ENCODE measurements at places on chromosomes 1 and 21. TPM values are rescaled to one million over a fixed set of nuclear protein-coding genes. Genes with fewer than 3 reads are reported as not detected.

The KCNC4 gene
- 3.1 TPM for polyA plus RNA-seq

- DNase-seq, result no peak
Measured at GRCh38 chr1:147611586-147611985, 58.7 kb downstream of the ACP6 start.

GRCh38 chr1:159600894-159601293 is 13.3 kb downstream of the APCS start:
- DNase-seq, result no peak

DNA sequence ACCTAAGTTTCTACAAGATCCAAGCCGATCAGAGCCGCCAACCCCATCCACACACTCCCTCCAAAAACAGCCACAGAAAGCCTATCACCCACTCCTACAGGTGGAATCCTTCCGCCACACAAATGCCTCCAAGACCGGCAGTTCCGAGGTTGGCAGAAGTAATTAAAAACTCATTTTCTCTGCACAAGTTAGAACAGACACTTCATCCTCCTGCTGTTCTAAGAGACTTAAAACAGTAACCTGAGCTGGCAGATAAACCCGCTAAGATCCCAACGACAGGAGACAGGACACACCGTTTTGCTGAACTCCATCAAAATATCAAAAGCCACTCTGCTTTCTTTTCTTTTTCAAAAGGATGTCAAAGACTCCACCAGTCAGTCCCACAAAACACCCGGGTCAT is 2.8 kb downstream of the SSBP3 start:
- DNase-seq, result no peak

GRCh38 chr1:221778535-221779142 is 36.8 kb upstream of the DUSP10 start:
- DNase-seq, result no peak

- DNase-seq, result no peak
Measured at GRCh38 chr21:37153196-37153934, 80.3 kb downstream of the TTC3 start.

DNA sequence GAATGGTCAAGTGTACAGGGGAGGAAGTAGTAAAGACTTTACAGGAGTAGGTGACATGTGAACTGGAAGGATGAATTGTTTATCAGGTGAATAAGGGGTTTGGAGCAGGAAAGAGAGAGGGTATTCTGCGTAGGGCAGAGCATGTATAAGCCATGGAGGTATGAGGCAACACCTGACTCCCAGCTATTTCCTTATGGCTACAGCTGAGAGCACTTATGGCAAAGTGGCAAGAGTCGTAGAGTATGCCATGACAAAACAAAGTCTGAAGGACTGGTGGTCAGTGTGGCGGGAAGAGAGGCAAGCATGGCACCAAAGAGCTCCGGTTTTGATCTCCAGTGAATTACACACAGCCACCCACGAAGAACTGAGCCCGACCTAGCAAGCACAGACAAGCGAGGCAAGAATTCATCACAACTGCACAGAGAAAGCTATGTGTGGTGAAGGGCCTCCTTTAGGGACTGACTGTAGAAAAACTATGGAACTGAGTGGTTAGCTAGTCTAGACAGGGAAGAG is 9.0 kb upstream of the ELOVL1 start:
- no peak for DNase-seq

DNA sequence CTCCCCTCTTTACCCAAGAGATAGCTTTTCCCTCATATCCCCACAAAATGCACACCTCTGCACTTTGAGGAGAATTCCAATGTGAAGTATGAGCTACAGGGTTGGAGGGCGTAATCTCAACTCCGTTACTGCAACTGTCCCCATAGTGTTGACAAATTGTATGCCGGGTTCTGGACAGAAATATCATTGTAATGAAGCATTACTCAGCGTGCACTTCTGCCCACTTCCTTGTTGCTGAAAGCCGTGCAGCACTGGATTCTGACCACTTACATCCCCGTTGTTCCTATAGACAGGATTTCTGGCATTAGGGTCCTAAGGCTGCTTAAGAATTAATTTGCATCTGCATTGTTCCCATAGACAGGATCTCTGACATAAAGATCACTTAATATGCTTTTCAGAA is 205.6 kb downstream of the RHOU start:
- DNase-seq, result no peak

The FRRS1 gene
- 3.1 TPM for polyA plus RNA-seq

The CHI3L1 gene
- 11.1 TPM for polyA plus RNA-seq

All from psoas muscle (tissue), 8 donors.